Left renal cortex interstitium (tissue), 4 donors: ENCODE measurements at places on chromosomes 2 and 18. TPM values are rescaled to one million over a fixed set of nuclear protein-coding genes. Genes with fewer than 3 reads are reported as not detected.
A peak's percentile ranks its signal among the peaks of the same experiment; 100 is the strongest.

GRCh38 chr2:162746310-162746709, 92.3 kb downstream of the KCNH7 start:
- no peak for DNase-seq

DNA sequence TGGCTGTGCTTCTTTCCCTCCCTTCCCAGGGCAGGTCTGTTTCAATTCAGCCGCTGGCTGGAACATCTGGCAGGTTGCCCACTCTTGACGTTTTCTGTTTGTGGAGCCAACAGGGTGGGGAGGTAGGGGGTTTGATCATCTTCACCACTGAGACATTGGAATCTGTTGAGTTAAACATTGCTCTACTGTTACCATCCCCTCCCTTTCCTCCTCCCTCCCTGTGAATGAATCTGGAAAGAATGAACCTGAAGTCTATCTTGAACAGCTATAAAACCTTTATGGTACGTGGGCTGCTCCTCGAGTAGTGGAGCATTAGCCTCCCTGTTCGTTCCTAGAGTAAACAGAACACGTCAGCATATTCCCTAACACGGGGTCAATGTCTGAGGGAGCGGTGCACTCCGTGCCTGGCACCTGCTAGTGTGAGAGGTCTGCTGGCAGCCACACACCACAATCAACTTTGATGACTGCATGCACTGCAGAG, 249.9 kb upstream of the RBBP8 start:
- DNase-seq, result peak; percentile 69

DNA sequence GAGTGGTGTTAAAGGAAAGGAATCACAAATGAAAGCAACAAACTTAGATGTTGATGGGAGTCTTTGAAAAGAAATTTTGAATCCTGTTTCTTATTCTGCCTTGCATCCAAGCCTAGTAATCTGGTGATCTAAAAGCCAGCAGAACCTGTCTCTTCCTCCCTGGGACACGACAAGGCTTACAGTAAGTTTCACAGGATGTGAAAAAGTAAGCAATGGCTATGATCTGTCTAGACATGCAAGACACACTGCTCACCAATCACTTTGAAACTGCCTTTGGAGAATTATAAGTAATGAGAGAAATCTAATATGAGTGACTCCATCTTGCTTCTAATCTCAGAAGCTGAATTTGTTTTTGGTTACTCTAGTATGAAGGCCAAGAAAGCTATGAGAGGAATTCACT, 103.7 kb downstream of the KCNH7 start:
- DNase-seq, result no peak

The SDC1 gene
- polyA plus RNA-seq, result 25.4 TPM

DNA sequence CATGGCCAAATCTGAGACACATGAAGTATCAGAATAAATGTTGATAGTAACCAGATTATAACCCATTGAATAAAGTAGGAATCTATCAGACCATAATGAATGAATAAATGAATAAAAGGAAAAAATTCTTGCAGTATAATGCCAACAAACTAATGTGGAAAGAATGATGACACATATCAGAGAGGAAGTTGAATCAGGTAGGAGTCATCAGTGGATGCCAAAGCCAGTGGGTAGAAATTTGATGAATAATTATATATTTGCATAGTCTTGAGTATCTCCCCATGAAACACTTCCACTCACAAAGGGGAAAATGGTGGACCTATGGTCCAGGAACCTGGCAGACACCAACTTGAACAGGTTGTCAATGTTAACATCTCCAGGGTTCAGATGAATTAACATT, 68.6 kb downstream of the GALNT3 start:
- DNase-seq, result no peak

DNA sequence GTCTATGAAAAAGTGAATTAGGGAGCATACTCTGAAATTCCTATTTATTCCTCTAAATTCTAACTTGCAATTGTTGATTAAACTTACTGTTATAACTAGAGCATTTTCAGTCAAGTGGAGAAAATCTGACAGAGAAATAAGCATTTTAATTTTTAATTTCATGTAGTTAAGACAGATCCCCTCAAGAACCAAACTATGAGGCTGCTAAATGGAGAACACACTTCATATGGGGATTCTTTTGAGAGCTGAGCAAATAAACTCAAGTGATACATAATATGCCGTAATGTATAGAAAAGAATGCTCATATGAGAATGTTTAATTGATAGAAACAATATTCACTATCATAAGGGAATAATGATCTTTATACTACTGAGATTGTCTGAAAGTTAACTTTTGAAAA, 340.8 kb downstream of the ERBB4 start:
- DNase-seq, result no peak

GRCh38 chr2:26494891-26495290, 17.0 kb upstream of the OTOF start:
- no peak for DNase-seq

- DNase-seq, result peak; percentile 21
Measured at GRCh38 chr18:5429681-5430080, 114.1 kb downstream of the EPB41L3 start.

DNA sequence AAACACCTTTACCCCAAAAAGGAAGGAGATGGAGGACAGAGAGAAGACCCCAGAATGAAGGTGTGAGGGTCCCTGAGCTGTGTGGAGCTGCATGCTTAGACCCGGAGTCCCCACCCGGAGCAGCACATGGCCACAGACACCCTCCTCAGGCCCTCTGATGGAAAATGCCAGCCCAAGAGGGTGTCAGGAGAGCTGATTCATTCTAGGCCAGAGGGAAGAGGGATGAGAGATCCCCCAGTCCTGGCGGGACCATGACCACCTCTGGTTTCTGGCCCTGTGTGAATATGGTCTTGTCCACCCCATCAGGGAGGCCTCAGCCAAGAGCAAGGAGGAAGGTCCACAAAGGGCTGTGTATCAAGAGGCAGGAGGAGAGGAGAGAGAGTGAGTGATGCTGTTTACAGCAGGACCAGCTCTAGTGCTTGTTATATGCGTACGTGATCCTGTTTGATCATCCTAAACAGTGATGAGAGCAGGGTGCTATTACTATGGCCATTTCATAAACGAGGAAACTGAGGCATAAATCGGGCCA, 186.6 kb upstream of the HAAO start:
- DNase-seq, result no peak

DNA sequence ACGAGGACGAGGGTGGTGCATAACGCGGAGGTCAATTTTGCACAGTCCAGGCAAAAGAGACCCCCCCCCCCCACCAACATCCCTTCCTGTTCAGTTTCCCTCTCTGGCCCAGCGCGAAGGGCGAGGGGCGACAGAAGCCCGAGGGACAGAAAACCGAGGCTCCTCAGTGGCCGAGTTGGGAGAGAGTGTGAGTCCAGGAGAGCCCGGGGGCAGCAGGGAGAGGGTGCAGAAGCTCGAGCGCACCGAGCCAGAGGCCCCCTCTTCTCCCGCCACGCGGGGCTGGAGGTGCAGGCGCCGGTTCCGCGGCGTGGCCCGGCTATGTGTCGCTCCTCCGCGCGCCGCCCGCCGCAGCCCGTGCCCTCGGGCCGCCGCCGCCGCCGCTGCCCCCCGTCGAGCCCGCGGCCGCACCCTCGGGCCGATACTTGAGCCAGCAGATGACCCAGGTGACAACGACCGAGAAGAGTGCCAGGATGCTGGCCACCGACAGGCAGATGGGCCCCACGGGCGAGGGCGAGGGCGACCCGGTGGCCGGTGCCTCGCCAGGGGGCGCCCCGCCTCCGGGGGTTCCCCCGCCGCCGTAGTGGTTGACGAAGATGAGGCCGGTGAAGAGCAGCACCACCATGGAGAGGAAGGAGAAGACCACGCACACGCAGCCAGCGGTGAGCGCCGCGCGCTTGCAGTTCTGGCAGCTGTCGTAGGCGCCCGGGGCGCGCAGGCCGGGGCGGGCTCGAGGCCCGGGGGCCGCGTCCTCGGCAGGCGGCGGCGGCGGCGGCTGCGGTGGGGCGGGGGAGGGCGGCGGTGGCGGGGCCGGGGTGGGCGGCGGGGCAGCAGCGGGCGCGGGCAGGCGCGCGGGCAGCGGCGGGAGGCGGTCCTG, 20.2 kb upstream of the PAX3 start:
- no peak for DNase-seq

GRCh38 chr2:232541961-232542714, 2.6 kb downstream of the CHRNG start:
- DNase-seq, result no peak

GRCh38 chr2:46717344-46718121, 198.1 kb downstream of the MCFD2 start:
- no peak for DNase-seq
